ENCODE measurements at places on chromosomes 3 and 15. TPM values are rescaled to one million over a fixed set of nuclear protein-coding genes. Genes with fewer than 3 reads are reported as not detected.

GOLIM4 gene
- total RNA-seq: 39.2 TPM

DNA sequence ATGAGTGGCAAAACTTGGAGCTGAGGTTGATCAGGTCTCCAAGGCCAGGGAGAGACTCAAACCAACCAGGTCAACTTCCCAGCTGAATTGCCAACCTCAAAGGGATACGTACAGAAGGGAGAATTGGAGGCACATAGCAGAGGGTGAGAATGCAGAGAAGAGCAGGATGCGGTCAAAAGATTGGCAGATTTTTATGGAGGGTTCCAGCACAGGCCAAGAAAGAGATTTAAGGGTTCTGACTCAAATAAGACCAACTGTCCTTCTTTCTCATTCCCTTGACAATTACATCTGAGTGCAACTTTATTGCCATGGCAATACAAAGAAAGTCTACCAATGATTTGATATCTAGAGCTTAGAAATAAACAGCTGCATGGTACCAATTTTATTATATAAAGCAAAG is 33.2 kb downstream of the SCG5 start:
- no peak for DNase-seq

DNA sequence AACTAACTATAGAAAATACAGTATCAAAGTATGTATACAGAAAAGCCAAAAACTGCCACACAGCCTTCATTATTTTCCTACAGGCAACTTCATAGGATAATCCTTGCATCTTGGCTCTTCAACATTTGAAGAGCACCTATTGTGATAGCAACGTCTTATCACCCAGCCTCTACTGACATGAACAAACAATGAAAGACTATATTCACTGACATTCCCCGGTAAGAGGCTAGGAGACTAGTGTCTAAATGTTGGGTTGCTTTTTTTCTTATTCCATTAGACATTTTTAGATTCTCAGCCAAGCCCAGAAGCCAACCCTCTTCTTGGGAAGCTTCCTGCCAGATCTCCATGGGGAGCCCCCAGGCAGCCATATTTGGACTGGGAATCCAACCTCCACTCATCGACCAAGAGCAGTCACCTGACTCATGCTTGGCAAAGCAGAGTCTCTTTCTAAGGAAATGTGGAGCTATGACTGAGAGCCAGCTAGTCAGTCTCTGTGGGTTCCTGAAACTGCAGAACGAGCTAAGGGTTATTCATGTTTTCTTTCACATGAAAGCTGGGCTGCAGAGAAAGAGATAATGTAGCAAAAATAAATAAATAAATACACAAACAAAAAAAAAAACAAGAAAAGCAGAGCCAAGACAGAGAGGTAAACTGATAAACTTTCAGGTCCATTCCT is 227.5 kb downstream of the MAGI1 start:
- no peak for DNase-seq

- no peak for DNase-seq
Measured at GRCh38 chr15:71187078-71187477, 71.8 kb downstream of the THSD4 start.

DNA sequence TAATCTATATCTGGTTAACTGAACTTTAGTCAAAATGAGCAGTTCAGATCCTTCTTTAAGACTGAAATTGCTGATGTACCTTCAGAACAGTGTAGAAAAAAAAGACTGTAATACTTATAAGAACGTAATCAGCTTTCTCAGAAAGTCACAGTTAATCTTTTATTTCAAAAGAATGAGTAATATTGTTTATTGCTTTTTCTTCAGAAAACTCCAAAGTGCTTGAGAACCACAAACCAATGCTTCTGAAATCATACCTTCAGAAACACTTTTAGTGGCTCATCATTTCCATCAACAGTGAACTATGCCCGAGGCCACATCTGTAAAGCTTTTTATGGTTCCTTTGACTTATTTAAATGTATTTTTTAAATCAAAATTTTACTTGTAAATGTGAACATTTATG is 33.3 kb upstream of the CLASP2 start:
- no peak for DNase-seq

All from skin of body (tissue), 3 donors.